Germinal center (tissue), 1 donor: ENCODE measurements at places on chromosomes 13 and 19.

GRCh38 chr13:72437458-72437857 lies 290.0 kb downstream of the MZT1 start:
- DNase-seq, result no peak

- no peak for DNase-seq
These were observed 30.0 kb upstream of the NCCRP1 start for GRCh38 chr19:39166571-39167391.

GRCh38 chr13:114237415-114238112 lies 2.9 kb downstream of the CDC16 start:
- DNase-seq, result no peak

DNA sequence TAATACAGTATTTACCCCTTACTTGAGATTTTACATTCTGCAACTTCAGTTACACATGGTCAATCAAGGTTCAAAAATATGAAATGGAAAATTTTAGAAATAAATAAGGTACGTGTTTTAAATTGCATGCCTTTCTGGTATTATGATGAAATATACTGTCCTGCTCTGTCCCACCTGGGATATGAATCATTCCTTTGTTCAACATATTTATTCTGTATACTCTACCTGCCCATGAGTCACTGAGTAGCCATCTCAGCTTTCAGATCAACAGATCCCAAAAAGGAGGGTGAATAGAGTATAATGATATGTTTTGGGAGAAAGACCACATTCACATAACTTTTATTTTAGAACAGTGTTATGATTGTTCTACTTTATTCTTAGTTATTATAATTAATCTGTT lies 37.8 kb downstream of the STOML3 start:
- DNase-seq, result no peak

GRCh38 chr19:2223959-2224358 lies 12.2 kb downstream of the PLEKHJ1 start:
- DNase-seq, result peak; percentile 78

DNA sequence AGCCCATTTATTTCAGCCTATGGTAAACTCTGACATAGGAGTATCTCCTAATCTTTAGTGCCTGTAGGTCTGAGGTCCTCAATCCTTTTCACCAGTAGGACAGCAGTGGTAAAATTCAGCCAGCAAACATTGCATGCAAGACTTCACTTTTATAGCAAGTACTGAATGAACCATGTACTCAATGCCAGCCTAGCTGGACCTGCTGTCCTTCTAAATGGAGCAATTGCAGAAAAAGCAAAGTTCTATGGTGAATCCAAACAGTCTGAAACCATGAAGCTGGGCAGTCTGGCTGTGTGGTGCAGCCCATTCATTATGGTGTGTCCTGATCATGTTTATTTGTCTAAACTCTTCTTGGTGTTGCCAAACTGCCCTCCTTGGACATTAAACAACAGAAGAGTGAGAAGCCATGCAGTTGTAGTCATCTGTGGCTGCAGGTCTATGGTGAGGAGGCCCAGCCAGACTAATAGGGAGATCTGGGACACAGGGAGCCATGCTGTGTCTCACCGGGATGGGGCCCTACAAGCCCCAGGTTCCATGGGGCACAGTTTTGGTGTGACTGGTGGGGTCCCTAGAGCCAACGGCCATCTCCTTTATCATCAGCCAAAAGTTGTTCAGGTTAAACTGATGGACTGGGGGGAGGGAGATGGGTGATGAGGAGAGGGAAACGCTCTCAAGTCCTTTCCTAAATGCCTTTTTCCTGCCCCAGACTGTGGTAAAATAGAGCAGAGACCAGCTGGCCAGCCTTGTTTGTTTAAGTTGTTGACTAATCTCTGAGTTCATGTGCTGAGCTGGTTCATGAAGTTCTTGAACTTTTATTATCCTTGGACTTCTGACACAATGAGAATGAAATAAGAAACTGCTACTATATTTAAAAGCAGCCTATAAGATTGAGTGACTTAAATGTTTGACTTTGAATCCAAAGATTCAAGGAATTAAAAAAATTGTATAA lies 20.6 kb upstream of the TNFSF11 start:
- no peak for DNase-seq

- DNase-seq, result no peak
These were observed 26.4 kb downstream of the B3GLCT start for GRCh38 chr13:31225998-31226675.

- peak; percentile 71 for DNase-seq
These were observed 30.0 kb upstream of the TPT1 start for GRCh38 chr13:45370922-45371406.
